ENCODE measurements at places on chromosomes 5 and 9. TPM values are rescaled to one million over a fixed set of nuclear protein-coding genes. Genes with fewer than 3 reads are reported as not detected.

The SPOCK1 gene
- not detected for total RNA-seq

DNA sequence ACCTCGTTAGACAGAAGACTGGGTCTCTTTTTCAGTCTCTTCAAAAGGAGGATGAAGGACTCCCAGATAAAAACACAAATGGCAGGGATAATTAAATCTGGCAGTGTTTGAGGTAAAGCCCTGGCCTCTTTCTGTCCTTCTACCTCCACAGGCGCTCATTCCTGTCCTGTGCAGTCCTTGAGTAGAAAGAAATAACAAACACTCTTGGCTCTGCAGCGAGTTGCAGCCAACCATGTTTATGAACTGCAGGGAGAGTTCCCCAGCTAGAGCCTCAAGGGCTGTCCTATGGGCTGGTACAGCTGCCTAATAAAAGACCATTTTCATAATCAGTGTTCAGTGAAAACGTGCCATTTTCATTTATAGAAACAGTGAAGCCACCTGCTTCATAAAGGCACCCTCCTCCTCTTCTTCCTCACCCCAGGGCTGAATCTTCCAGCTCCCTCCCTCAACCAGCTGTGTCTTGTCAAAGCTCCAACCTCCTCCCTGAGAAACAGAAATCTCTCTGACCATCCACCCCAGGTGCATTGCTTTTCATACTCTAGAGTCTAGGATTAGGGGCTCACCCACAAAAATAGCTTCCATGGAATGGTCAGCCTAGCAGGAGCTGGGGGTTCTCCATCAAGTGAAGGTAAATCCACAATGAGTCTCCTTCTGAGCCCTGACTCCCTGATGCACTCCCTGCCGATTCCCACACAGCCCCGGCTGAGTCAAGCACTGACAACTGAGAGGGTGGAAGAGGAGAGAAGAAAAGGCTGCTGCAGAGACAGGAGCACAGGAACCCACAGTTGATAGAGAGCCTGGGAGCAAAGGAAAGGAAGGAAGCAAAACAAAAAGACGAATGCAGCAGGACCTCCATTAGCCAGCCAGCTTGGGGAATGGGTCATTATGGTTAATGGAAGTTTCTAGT is 150.7 kb downstream of the CMYA5 start:
- H3K27ac ChIP-seq, result no peak overlapping the region
- no peak for DNase-seq
- peaks cover 2% of the 10 kb centered on the region for H3K4me1 ChIP-seq
- no peaks in the 10 kb centered on the region for H3K36me3 ChIP-seq
- H3K4me3 ChIP-seq, result no peak overlapping the region

The PDE6A gene
- not detected for total RNA-seq

- no peak overlapping the region for H3K4me3 ChIP-seq
- H3K27me3 ChIP-seq, result no peaks in the 10 kb centered on the region
- no peak overlapping the region for H3K27ac ChIP-seq
- no peak for DNase-seq
Observed at GRCh38 chr9:135139366-135139959, 52.0 kb downstream of the OLFM1 start.

The IER5L gene
- total RNA-seq, result 11.7 TPM

The SPATA31D4 gene
- not detected for total RNA-seq

DNA sequence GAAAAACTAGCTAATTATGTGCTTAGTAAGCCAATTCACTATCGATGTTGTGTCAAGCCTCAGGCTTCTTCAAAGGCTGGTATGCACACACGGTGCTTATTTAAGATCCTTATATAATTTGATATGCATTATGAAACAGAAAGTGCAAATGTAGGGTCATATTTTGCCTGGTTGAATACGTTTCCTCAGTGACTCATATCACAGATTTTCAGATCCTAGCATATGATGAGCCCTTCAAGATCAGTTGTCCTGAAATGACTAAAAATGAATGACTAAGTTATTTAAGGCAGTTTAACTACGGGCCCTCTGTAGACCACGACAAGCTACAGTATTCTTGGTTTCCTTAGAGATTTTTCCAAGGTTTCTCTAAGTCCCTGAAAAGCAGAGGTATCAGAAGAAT is 778.3 kb downstream of the PRELID2 start:
- H3K4me1 ChIP-seq, result no peaks in the 10 kb centered on the region
- no peak for DNase-seq
- no peaks in the 10 kb centered on the region for H3K36me3 ChIP-seq
- no peak overlapping the region for H3K27ac ChIP-seq
- H3K27me3 ChIP-seq, result no peaks in the 10 kb centered on the region

GRCh38 chr5:140219068-140219991 is 44.3 kb downstream of the CYSTM1 start:
- H3K36me3 ChIP-seq, result no peaks in the 10 kb centered on the region
- no peak overlapping the region for H3K27ac ChIP-seq
- no peak for DNase-seq
- peaks cover 25% of the 10 kb centered on the region for H3K4me1 ChIP-seq
- no peaks in the 10 kb centered on the region for H3K27me3 ChIP-seq
- no peak overlapping the region for H3K4me3 ChIP-seq

- no peak overlapping the region for H3K27ac ChIP-seq
- no peaks in the 10 kb centered on the region for H3K27me3 ChIP-seq
- H3K4me1 ChIP-seq, result no peaks in the 10 kb centered on the region
- H3K4me3 ChIP-seq, result no peak overlapping the region
- H3K36me3 ChIP-seq, result no peaks in the 10 kb centered on the region
- DNase-seq, result no peak
Observed at GRCh38 chr5:93407454-93407853, 173.6 kb downstream of the NR2F1-AS1 start.

The PTGR1 gene
- 2.0 TPM for total RNA-seq

The SAXO1 gene
- not detected for total RNA-seq

- H3K4me1 ChIP-seq, result no peaks in the 10 kb centered on the region
- no peak overlapping the region for H3K27ac ChIP-seq
- H3K27me3 ChIP-seq, result peaks cover 12% of the 10 kb centered on the region
- no peaks in the 10 kb centered on the region for H3K36me3 ChIP-seq
Observed at GRCh38 chr5:71934322-71934721, 173.0 kb upstream of the MAP1B start.
